Metanephros (tissue), 2 donors: ENCODE measurements at places on chromosomes 1 and 21. TPM values are rescaled to one million over a fixed set of nuclear protein-coding genes. Genes with fewer than 3 reads are reported as not detected.

The PBX1 gene
- 160 TPM for total RNA-seq

The IQCC gene
- 5.1 TPM for total RNA-seq

The NPHP4 gene
- total RNA-seq, result 13.8 TPM

The AIM2 gene
- 0.41 TPM for total RNA-seq

The PLA2G2F gene
- 0.18 TPM for total RNA-seq

The FCRL6 gene
- total RNA-seq, result not detected

The CROCC gene
- 31.6 TPM for total RNA-seq

The LRRIQ3 gene
- total RNA-seq, result 2.6 TPM

The SYCP1 gene
- total RNA-seq, result not detected

The CYP4A22 gene
- total RNA-seq, result 0.47 TPM

The TRABD2B gene
- total RNA-seq, result 6.4 TPM

The MLLT11 gene
- total RNA-seq, result 4.1 TPM

The LAMC2 gene
- total RNA-seq, result 5.5 TPM

The C8A gene
- total RNA-seq, result not detected

The APCS gene
- not detected for total RNA-seq

The DNALI1 gene
- total RNA-seq, result 10.7 TPM

The F11R gene
- total RNA-seq, result 96.5 TPM

The LAMB3 gene
- 2.3 TPM for total RNA-seq
